ENCODE measurements at places on chromosomes 5 and 9.
A peak's percentile ranks its signal among the peaks of the same experiment; 100 is the strongest.

- no peak for DNase-seq
Measured at GRCh38 chr9:69376651-69377050, 51.6 kb downstream of the ENTREP1 start.

DNA sequence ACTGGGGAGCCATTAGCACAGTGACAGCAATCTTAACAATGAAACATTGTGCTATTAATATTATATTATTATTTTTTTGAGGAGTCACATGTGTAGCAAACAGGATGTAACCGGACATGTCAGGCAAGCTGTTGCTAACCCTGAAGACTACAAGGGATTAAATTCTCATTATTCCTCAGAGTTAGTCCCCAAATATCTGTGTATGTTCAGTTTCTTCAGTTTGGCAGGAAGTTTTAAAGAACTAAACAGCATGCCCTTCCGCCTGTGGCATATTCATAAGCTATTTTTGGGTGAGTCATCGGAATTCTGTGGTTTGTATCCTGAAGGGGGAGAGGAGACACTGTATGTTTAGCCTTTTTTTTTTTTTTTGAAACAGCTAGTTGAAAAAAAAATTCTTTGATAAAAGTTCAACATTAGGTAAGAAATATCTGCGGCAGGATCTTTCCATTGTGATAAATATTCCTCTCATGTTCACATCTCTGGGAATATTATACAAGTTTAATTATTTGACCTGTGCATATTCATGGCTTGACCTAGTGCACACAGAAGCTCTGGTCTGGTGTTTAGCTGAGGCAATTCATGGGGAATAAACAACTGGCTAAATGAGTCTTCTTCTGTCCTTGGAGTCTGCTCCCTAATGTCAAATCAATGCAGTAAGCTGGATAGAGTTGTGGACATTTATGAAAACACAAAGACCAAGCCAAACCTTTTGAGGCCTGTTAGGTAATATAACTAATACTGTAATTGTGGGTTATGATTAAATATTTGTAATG, 202.7 kb upstream of the CDKN2B start:
- no peak for DNase-seq

DNA sequence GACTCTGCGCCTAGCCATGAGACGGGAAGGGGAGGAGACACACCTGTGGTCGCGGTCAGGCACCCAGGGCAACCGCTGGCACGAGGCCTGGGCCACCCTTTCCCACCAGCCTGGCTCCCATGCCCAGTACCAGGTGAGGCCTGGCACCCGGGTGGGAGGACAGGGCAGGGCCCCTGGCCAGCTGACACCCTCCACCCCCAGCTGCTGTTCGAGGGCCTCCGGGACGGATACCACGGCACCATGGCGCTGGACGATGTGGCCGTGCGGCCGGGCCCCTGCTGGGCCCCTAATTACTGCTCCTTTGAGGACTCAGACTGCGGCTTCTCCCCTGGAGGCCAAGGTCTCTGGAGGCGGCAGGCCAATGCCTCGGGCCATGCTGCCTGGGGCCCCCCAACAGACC, 5.0 kb downstream of the MAMDC4 start:
- DNase-seq = no peak

DNA sequence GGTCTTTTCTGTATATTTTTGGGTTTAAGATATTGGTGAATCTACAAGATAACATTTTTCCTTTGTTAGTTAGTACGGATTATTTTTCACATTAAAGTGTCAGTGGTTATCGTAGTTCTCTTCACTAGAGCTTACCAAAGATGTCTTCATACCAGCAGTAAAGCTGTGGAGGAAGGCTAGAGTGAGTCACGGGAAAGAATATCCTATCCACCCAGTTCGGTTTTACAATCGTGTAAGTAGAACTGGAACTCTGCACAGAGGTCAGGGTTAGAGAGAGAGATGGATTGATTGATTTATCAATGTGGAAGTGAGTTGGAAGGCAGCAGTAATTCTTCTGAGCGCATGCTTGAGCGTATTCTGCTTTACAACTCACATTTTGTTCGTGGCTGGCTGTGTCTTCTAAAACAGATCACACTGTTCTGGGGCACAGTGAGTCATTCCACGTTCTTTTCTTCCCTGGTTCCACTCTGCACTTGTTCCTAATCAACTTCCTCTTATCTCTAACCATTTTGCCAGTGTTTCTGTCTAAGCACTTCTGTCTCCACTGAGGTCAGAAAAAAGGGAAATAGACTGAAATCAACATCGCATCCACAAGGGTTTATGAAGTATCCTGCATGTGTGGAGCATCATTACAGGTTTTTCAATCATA, 86.5 kb upstream of the ARRDC3 start:
- DNase-seq = no peak

DNA sequence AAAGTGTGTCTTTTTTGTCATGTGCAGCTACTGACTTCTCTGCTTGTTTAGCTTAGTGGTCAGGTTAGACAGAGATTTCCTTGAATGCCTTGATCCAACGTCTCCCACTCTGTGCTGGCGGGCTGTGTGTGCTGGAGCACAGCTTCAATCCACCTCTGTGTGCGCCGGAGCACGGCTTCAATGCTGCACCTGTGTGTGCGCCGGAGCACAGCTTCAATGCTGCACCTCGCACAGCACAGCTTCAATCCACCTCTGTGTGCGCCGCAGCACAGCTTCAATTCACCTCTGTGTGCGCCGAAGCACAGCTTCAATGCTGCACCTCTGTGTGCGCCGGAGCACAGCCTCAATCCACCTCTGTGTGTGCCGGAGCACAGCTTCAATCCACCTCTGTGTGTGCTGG, 69.0 kb upstream of the PHYKPL start:
- DNase-seq = no peak

- no peak for DNase-seq
Measured at GRCh38 chr5:16841416-16841815, 94.7 kb downstream of the MYO10 start.

DNA sequence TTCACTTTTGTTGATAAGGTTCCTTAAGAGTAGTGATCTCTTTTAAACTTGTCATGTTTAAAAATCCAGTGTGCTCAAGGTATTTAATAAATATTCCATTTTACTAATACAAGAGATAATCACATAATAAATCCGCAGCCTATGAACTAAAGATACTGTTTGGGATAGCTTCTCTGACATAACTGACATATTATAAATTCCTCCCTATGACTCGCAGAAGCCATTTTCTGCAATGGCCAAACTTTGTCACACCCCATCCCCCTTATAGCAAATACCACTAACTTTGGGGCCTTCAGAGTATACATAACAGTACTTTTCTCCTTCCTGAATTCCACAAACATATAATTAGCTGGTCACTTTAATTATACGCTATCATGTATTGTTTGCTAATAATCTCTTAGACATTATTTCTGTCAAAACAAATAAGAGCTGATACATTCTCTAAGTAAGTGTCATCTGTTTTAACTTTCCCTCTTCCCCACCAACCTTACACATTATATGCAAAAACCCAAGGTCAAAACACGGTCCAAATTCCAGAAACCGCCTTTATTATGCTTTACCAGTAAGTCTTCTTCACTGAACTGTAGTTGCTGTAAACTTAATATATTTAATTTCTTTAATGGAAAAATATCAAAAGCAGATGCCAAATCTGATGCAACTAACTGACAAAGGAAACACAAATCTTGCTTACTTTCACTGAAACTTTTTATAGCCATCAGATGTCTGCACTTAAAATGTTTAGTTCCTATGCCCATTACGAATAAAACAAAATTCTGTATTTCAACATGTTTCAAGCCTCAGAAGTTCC, 971 bp downstream of the TMEM267 start:
- no peak for DNase-seq

GRCh38 chr5:78698191-78698791, 49.7 kb upstream of the LHFPL2 start:
- no peak for DNase-seq

DNA sequence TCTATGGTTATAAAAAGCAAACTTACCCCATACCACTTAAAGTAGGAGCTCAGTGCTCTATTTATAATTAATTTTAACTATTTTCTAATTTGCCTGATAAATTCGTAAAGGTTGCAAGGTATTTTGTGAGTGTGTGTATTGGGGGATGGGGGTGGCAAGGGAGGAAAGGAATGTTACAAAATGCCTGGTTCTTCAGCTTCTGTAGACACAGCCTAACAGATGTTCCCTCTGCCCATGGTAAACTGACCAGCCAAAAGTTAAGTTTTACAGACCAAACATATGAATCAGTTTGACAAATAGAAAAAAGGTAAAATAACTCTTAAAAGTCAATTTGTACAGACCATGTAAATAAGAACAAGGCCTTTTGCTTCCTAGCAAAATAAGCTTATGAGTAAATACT, 232.6 kb downstream of the KIAA0825 start:
- no peak for DNase-seq

GRCh38 chr5:18985171-18985758, 1002.7 kb downstream of the CDH18 start:
- no peak for DNase-seq

DNA sequence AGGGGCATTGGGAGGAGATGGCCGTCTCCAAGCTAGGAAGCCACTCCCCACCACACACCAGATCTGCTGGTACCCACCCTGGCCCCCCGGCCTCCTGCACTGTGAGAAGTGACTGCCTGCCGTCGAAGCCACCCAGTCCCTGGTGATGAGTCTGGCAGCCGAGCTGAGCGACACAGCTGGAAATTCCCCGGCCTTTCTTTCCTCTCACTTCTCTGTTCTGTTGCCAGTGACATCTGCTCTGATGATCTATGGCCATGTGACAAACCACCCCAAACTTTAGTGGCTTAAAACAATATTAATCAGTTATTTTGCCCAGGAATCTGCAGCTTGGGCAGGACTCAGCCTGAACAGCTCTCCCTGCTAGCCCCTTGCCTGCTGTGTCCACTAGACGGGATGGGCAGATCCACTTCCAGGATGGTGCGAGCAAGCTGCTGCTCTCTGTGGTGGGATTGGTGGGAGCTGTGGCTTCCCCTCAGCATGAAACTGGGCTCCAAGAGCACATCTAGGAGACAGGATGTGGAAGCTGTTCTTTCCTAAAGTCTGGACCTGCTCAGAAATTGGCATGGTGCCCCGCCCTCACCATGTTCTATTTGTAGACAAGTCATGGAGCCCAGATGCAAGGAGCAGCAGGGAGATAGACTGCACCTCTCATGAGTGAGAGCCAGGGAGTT, 211.2 kb downstream of the GADD45G start:
- peak; percentile 4 for DNase-seq

DNA sequence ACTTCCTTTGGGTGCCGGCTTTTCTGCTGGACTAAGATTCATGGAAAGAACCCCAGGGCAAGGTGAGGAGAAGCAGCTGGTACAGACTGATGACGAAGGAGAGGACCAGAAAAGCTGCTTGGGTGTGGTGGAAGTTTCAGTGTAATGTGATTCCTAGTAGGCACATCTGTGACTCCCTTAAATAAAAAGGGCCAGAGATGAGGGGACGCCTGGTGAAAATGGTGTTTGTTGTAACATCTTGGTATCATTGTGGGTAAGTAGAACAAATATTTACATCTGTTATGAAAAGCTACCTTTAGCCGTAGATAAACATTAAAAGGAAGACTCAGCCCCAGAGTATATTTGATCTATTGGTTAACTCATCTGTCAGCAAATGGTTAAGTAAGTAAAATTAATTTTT, 33.8 kb downstream of the OTULINL start:
- DNase-seq = no peak

- DNase-seq = no peak
Measured at GRCh38 chr9:122090287-122090883, 2.7 kb downstream of the TTLL11 start.

GRCh38 chr9:14924230-14925219, 14.3 kb upstream of the FREM1 start:
- DNase-seq = no peak

DNA sequence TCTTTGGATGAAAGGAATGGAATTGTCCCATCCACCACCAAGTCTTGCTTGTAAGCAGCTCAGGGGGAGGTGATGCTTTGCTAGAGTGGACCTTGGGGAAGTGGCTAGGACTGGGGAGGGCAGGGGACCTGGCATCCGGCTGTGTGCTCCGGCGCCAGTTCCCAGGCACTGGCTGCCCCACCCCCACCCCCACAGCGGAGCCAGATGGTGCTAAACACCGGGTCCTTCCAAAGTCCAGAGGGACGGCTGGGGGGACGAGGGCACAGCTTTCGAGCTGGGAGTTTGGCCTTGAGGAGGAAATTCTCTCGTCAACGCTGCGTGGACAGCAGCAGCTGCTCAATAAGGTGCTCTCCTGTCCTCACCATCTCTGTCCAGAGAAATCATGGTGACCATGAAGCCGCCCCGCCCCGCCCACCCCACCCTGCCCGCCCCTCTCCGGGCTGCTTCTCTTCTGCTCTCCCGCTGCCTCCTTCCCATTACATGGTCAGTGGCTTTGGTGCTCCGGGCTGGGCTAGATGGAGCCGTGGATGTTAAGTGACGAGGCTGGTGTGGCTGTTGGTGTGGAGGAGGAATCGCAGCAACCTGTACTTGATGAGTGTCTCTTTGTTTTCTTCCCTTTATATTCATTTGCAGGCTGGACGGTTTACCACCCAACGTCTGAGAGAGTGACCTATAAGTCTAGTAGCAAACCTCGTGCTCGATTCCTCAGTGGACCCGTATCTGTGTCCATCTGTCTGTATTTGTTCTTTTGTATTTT, 115.7 kb downstream of the WNK2 start:
- no peak for DNase-seq

DNA sequence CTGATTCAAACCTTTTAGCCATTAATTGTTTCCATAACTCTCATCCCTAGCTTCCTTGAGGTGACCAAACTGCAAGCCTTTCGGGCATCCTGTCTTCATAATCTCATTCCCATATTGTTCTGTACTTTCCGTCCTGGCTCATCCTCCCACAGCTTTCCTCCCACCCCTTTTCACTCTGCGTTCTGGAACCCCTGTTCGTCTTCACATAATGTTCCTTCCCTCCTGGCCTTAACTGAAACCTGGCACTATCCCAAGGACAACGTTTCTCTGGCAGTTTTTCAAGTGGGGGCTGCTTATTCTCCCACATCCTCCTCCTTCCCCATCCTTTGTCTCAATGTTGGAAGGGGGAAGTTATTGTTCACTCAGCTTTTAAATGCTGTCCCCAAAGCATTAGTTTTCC, 1.5 kb downstream of the ZNF189 start:
- no peak for DNase-seq

DNA sequence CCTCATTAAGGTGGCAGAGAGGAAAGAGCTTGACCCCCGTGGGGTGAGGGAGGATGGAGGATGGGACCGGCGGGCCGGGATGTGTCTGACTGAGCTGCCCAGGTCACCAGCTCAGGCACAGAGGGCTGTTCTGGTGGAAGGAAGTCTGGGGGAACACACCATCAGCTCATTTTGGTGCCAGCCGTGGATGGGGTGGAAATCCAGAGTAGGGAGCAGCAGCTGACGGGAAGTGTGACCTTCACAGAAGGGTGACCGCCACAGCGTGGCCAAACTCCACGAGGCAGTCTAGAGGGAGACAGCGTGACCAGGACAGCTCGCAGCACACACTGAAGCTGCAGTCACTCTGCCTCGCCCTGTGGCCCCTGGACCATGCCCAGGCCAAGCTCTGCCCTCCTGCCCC, 45.3 kb upstream of the PHYKPL start:
- DNase-seq = no peak

GRCh38 chr5:38926121-38926520, 80.3 kb downstream of the OSMR start:
- no peak for DNase-seq

- no peak for DNase-seq
Measured at GRCh38 chr9:36759976-36760375, 187.3 kb downstream of the MELK start.

GRCh38 chr5:55578771-55579170, 44.0 kb upstream of the PLPP1 start:
- DNase-seq = no peak

All from CD4-positive, alpha-beta T cell treated with Interferon alpha-2 for 1 hour (primary cell).